Substantia nigra (tissue), 51 donors: ENCODE measurements at places on chromosomes 3 and 15.

GRCh38 chr15:31495281-31495680 is 168.6 kb downstream of the KLF13 start:
- DNase-seq, result no peak

DNA sequence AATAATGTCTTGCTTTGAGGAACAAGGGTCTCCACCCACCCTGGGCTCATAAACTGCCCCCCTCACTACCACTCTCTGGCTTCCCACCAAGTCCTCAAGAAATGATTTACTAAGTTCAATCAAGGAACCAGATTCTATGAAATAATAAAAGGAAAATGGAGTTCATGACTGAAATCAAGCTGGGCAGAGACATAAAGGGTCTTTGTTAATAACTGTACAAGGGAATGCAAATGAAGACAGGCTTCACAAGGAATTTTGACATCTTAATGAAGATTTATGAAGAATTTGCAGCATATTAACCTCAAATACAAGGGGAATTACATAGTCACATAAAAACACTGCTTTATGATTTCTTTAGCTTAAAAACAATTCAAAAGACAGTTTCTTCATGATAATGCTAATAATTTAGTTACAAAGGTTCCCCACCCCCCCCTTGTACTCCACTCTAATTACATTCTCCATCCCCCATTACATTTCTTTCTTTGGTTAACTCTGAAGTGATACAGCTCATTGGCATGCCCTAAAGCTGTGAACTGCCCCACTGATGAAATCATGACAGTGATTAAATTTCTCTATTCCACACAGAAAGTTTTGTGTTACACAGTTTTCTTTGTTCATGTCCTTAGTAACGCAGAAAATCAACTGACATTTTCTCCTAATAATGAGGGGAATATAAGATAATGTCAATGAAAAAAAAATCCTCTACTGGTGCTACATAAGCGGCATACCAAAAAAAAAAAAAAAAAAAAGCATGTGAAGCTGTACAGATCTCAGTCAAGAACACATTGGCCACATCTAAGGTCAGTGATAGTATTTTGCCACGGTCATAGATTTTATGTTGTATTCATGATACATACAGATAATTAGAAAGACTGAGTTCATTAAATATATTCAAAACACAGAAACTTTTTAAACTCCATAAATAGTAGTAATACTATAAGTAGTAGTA is 54.4 kb downstream of the WWTR1 start:
- DNase-seq, result no peak

GRCh38 chr3:105429034-105429762 is 62.5 kb downstream of the ALCAM start:
- DNase-seq, result no peak

DNA sequence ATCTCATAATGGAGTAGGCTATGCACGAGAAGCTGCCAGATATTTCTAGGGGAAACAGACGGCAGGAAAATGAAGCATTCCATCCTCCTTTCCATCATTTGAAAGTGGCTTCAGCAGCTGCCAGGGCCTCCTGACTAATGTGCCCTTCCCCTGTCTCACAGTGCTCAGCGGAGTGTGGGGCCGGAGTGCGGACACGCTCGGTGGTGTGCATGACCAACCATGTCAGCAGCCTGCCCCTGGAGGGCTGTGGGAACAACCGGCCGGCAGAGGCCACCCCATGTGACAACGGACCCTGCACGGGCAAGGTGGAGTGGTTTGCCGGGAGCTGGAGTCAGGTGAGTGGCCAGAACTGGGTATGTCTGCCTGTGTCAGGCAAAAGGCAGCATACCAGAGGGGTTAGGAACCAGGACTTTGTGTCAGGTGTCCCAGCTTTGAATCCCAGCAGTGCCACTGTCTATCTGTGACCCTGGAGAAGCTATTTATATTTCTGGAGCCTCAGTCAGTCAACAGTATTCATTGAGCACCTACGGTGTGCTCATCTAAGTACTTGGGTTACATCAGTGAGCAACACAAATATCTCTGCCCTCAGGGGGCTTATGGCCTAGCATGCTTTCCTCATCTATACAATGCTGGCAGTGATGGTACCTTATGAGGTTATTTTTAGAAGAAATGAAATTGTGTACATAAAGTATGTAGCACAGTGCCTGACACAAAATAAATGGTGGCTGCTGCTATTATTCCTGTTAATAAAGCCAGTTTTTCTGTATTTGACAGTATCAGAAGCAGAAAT is 52.4 kb upstream of the NR2E3 start:
- no peak for DNase-seq

GRCh38 chr3:107369791-107370190 is 7.4 kb upstream of the CCDC54 start:
- no peak for DNase-seq

DNA sequence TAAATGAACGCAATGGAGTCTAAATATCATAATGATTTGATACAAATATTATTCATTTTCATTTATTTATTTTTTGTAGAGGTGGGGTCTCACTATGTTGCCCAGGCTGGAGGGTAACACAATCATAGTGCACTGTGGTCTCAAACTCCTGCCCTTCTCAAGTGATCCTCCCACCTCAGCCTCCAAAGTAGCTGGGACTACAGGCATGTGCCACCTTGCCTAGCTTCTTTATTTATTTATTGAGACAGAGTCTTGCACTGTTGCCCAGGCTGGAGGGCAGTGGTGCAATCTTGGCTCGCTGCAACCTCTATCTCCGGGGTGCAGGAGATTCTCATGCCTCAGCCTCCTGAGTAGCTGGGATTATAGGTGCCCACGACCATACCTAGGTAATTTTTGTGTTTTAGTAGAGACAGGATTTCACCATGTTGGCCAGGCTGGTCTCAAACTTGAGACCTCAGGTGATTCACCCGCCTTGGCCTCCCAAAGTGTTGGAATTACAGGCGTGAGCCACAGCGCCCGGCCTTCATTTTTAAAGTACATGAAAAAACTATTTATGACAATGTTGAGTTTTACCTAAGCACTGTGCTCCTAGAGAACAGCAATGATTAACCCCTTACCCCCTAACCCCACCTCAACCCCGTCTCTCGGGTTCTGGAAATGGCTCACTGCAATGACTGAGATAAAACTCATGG is 4.0 kb upstream of the AEN start:
- no peak for DNase-seq

- no peak for DNase-seq
These were observed 103.1 kb downstream of the LINGO1 start for GRCh38 chr15:77529394-77530159.

- DNase-seq, result no peak
These were observed 2.9 kb downstream of the USP50 start for GRCh38 chr15:50543556-50543955.

DNA sequence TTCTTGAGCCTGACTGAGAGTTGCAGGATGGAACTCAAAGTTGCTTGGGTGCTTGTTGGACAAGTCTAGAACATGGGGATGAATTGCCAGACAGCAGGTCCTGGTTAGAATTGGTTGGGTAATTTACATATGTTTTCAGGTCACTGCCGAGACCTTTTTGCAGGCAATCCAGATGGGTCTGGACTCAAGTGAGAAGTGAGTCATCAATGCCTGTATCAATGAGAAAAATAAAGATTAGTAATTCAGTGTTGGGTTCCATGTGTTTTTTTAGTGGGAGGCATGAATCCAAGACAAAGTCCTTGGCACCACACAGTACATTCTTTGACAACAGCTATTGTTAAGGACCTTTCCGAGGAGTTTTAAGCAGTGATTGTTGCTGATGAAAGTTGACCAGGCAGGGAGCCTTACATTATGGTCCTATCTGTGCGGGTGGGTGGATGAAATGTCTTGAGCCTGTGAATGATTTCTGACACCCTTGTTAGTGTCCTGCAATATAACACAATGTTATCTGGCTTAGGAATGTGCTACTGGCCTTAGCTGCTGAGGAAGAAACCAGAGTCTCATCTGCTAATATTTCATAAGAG is 77.7 kb downstream of the CRYGS start:
- no peak for DNase-seq

DNA sequence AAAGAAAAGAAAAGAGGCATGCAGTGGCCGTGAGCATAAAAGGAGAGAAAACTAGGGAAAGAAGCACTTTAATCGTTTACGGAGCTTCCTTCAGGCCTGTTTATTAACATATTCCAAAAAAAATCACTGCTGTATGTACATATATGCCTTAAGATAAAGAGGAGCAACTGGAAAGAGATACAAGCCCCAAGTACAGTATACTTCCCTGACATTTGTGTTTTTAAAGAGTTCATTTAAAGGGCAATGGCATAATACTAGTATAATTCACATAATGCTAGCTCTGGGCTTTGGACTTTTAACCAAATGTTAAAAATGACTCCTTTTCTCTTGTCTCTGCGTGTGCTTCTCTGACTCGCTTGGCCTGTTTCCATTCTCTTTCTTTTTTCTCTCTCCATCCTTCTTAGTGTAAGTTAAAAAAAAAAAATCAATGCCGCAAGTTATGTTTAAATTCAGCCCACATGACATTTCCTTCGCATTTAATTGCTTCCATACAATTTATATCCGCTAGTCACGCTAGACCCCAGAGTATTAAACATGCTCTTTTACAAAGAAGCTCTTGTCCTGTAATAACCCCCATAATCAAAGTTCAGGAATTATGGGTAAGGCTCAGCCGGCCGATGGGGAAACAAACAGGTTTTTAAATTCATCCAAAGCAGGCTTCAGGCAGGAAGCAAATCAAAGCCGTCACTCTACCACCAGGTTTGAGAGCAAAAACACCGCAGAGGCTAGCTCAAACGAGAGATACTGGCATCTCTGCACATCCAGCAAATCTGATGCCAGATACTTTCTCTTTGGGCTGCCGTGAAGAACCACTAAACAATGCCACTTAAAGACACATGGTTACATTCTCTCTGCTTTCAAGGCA is 19.4 kb downstream of the WWTR1 start:
- no peak for DNase-seq

DNA sequence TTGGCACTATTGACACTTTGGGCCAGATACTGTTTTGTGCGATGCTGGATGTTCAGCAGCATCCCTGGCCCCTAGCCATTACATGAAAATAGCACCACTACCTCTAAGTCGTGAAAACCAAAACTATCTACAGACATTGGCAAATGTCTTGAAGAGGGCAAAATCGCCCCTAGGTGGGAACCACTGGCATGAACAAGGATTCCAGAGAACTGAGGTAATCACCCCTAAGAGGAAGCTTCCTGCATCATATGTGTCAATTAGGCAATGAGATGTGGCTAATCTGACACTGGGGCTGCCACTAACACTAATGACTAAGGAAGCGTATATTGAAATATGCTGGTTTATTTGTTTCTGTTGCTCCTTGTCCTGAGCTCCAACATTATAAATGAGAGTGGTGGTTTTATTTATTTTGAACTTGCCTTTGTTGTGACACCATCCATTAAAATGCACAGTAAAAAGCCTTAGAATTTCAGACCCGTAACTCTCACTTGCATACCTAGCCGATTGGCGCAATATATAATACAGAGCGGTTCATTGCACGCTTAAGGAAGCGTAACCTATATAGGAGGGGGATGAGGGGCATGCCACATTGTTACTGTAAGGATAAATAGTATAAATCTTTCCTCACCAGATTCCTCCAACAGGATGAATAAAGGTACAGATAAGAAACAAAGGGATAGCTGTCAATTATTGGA is 299.8 kb upstream of the CNTN4 start:
- no peak for DNase-seq

- no peak for DNase-seq
These were observed 99.2 kb downstream of the SLMAP start for GRCh38 chr3:57855281-57855680.

- DNase-seq, result no peak
These were observed 586.1 kb upstream of the DPPA4 start for GRCh38 chr3:109923431-109923830.
